ENCODE measurements at places on chromosomes 16 and 17.

GRCh38 chr16:46974352-46974751 is 878 bp upstream of the DNAJA2 start:
- no peak for DNase-seq

- no peak for DNase-seq
Observed at GRCh38 chr17:51180486-51180885, 14.3 kb downstream of the NME2 start.

DNA sequence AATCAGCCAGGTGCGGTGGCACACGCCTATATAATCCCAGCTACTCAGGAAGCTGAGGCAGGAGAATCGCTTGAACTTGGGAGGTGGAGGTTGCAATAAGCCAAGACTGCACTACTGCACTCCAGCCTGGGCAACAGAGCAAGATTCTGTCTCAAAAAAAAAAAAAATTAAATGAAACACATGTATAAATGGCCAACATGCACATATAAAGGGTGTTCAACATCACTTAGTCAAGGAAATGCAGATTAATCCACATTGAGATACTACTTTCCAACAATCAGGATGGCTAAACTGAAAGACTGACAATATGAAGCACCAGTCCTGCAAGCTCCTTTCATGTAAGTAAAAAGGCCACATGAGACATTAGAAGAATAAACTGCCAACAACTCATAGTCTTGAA is 20.5 kb downstream of the USP32 start:
- no peak for DNase-seq

DNA sequence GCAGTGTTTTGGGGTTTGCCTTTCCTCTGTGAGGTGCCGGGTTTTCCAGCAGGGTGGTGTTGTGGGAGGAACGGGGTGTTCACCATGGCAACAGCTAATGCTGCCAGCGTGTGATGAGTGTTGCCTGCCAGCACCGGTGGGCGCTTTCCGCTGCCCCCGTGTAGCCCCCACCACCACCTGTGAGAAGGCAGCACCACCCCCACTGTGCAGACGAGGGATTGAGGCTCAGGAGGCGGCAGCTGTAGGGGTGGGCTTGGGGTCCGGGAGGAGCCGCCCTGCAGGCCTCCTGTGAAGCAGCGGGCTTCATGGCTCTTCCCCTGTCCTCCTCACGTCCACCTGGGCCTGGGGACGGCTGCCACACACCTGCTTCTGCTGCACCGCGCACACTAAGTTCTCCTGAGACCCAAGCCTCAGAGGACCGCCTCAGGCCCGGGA is 5.2 kb downstream of the RAB40C start:
- no peak for DNase-seq

DNA sequence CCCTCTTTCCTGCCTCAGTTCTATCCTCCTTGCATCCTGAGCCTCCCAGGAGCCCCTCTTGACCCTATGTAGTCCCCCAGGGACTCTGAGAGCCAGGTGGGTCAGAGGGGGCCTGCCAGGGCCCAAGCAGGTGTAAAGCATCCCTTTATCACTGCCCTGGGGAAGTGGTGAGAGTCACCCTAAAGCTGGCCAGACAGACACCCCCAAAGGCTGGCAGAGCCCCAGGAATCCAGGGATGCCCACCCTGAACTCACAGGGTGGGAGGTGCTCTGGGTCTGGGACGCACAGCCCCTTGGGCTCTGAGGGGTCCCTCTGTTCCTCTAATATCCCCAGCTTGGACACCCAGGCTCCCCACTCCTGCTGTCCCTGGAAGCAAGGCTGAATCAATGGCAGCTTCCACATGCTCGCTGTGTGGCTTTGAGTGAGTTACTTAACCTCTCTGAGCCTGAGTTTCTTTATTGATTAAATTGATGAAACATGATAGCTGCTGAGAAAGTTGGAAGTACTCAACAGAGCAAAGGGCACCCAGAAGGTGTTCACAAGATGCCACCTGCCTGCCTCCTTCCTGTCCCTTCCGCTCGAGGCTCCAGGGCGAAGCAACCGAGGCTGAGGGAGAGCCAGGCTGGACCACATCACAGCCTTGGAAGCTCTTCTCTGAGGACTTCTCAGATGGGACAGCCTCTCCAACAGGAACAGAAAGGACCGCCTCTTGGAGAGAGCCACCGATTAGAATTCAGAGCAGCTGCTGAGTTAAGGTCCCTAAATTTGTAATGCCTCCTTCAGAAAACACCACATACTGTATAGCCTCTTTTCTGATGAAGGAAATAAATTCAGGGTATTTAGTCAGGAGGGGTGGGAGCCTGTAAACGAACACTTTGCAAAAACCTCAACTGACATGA is 67.1 kb upstream of the DOC2B start:
- DNase-seq = no peak

- DNase-seq = no peak
Observed at GRCh38 chr16:81774348-81774747, 4.7 kb upstream of the PLCG2 start.

- no peak for DNase-seq
Observed at GRCh38 chr17:4236456-4236855, 27.3 kb downstream of the ANKFY1 start.

DNA sequence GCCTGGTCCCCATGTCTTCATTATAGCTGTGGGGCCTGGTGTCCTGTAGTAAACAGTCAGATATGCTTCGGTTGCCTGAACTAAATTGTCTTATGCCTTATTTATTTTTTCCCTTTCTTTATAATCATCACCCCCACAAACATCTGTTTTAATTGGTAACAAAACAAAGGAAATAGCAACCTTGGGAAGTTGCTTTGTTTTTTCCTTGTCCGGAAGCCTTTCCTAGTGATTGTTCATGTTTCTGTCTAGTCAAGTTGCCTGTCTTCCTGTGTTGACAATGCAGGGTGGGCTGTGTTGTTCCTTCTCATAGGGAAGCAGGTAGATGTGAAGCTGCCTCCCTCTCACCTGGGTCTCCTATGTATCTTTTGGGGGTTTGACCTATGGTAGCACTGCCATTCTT is 16.7 kb downstream of the PGS1 start:
- DNase-seq = no peak

DNA sequence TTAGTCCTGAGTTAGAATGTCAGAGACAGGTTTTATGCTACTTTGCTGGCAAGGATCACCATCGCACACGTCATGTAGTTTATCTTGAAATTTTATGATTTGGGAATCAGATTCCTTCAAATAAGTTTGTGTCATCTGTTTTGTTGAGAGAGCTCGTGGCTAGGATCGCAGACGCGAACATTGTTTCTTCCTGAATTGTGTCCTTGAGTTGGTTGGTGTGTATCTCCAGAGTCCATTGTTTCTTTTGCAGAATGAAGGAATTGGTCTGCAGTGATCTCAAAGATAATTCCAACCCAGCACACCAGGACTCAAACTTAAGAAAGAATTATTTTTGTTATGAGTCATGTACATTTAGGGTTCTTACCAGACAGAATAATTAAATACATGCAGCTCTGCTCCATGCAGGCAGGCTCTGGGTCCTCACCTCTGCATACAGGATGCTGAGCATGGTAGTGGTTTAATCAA is 51.6 kb downstream of the PRKCA start:
- DNase-seq = no peak

DNA sequence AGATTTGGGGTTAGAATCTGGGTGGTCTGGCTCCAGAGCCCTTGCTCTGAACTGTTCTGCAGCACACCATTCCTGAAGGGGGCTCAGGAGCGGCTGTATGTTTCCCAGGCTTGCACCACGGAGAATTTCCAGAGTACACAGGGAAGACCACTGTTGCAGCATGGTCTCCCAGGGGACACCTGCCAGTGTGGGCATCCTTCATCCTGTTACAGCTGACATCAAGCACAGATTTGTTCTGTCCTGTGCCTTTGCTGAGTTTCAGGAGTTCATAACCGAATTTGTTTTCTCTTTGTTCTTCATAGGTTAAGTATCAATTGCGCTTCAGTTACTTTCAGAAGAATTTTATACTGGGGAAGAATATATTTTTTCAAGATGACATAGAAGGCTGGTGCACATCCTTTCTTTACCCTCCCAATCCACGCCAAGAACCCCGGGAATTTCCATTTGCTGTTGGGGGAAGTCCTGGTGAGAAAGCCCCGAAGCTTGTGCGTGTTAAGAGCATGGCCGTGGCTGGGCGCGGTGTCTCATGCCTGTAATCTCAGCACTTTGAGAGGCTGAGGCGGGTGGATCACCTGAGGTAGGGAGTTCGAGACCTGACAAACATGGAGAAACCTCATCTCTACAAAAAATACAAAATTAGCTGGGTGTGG is 26.3 kb upstream of the ABCA3 start:
- no peak for DNase-seq

DNA sequence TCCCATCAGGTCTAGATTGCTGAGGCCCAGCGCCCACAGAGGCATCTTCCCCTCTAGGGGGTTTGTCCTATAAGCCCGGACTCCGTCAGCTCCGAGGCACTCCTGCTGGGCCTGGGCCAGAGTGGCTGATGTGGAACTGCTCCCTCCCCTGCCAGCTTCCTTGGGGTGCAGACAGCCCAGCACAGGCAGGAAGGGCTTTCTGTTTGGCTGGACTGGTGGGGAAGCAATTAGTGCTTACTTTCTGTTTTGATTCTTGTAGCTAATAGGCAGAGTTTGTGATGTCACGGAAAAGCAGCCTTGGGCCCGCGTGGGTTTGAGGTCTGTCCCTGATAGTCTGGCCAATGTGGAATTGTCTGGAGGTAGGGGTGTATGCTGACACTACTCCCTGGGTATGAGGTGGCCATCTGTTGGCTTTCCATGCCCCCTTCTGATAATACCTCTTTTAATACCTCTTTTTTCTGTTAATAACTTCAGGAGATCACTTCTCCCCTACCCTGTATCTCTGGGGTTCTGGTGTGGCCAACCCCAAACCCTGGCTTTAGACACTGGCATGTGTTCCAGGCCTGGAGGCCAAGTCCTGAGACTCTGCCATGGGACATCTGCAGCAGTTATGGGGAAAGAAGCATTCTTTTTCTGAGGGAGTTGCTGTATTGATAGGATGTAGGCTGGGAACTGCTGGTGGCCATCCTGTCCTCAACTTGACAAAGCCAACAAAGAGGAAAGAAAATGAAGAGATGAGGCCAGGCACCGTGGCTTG is 190.9 kb downstream of the RAB11FIP4 start:
- peak; percentile 43 for DNase-seq

DNA sequence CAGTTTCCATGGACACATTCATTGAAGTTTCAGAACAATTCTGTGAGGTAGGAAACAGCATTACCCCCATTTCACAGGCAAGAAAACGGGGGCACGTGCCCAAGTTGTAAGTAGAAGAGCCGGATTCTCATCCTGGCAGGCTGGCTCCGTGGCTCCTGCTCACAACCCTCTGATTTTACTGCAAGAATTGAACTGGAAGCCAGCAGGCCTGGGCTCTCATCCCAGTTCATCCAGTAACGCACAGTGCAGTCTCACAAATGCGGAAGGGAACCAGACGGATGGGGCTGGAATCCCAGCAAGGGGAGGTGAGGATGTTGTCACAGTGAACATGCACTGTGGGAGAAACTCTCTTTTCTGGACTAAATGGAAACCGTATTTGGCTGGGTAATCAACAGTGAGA is 40.7 kb upstream of the DOC2B start:
- no peak for DNase-seq

DNA sequence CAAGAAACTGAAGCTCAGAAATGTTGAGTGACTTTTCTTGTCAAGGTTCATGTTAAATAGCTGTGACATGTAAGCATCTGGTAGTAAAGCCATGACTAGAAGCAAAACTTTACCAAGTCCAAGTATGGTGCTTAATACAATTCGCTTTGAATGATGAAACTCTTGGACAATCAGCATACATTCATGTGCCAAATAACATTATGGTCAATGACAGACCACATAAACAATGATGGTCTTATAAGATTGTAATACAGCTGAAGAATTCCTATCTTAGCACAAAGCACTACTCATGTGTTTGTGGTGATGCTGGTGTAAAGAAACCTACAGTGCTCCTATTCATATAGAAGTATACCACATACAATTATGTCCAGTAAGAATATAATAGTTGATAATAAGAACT is 97.1 kb upstream of the RPRML start:
- DNase-seq = no peak

Data from mucosa of gallbladder (tissue), 1 donor.